T-helper 2 cell (primary cell): ENCODE measurements at places on chromosomes 2 and 18.

DNA sequence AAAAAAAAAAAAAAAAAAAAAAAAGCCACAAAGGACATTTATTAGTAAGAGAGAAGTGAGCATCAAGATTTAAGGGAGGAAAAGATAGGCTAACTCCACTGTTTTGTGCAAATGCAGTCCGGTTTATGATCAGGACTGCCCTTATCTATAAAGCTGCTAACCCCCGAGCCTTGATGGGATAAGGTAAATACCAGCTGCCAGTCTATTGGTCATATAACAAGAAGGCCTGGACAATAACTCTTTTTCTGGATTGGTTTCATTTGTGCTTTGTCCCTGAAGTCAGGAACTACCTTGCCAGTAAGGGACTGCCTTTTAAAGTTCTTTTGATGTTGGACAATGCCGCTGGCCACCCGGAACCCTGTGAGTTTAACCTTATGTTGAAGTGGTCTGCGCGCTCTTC is 15.4 kb downstream of the PTPN4 start:
- DNase-seq = no peak

DNA sequence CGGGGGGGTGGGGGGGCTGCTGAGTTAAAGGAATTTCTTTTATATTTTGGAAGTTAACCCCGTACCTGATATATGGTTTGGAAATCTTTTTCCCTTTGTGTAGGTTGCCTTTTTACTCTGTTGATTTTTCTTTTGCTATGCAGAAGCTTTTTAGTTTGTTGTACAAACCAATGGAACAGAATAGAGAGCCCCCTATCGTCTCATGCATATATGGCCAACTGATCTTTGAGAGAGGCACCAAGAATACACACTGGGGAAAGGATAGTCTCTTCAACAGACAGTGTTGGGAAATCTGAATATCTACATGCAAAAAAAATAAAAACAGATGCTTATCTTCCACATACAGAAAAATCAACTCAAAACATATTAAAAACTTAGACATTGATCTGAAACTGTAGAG is 647.8 kb upstream of the KLHL29 start:
- no peak for DNase-seq

GRCh38 chr18:45106331-45106774 is 425.7 kb downstream of the SETBP1 start:
- no peak for DNase-seq

DNA sequence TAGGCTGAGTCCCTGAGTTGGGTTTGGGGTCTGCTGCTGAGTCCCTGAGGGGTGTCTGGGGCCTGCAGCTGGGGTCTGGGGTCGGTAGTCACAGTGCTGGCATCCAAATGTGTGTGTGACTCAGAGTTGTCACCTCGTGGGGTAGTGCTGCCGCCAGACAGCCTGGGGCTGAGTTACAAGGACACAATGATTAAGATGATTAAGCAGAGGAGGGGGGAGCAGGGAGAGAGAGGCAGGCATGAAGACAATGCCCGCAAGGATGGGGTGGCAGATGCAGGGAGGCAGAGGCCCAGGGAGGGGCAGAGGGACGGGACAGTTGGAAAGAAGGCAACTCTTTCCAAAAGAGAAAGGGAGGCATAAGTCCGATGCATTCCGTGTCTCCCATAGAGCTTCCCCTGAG is 120.2 kb downstream of the CELF4 start:
- no peak for DNase-seq

- no peak for DNase-seq
Measured at GRCh38 chr2:157269922-157270321, 12.4 kb downstream of the GALNT5 start.

GRCh38 chr2:224894356-224894755 is 147.9 kb downstream of the DOCK10 start:
- DNase-seq = no peak

DNA sequence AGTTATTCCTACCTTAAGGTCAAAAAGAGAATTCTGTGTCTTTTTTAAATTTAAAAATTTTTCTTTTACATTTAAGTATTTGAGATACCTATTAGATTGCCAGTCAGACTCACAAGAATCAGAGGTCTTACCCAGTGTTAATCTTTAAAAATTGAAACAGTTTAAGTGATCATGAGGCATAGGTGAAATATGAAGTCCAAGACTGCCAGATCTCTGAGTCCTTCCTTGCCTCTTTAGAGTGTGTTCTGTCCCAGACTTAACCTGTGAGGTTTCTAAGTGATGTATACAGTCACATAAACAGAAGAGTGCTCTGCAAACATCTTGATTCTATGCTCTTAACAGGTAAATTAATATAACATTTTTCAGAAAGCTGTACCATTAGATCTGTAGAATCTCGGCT is 40.6 kb downstream of the ACTR3 start:
- DNase-seq = no peak

GRCh38 chr18:54269893-54270844 is 852 bp downstream of the POLI start:
- peak; percentile 29 for DNase-seq

GRCh38 chr18:27378431-27379095 is 193.5 kb upstream of the CHST9 start:
- no peak for DNase-seq

- DNase-seq = peak; percentile 99
Measured at GRCh38 chr18:11980494-11981191, 664 bp upstream of the IMPA2 start.

DNA sequence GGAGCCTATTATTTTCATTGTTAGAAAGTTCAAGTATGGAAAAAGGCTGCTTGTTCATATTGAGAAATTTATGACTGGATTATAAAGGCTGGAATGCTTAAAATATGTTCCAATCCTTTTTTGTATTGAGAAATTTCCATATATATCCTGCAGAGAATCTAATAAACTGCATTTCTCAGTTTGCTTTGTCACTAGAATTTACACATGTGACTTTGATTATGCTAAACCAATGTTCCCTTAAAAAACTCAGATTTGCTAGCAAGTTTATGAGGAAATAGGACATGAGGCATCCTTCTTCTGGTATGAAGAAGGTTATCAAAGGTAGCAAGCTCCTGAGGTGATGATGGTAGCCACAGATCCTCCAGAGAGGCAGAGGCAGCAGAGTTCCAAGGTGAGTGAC is 29.2 kb upstream of the DSEL start:
- no peak for DNase-seq

DNA sequence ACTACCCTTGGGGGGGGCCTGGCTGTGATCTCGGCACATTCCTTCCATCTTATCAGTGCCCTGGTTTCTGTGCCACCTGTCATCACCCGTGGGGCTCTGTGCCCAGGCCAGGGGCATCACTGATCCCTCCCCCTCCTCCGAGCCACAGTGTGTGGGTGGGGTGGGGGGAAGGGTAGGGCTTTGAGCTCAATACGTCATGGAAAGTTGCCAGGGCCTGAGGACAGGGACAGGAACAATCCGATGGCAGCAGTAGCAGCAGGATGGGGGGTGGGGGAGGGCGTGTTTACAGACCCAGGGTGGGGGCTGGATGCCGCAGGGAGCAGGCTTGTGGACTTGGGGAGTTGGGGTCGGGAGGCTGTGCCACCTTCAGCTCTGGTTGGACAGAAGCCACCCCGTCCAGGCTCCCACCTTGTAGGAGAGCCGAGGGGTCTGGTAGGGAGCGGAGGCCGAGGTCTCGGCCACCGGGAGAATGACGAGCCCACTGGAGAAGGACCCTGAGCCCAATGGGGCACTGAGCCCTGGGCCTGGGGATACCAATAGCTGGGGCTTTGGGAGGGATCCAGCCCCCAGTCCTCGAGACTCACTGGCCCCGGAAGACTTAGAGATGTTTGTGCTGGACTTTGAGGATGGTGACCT is 3.5 kb downstream of the SLC4A3 start:
- DNase-seq = no peak

DNA sequence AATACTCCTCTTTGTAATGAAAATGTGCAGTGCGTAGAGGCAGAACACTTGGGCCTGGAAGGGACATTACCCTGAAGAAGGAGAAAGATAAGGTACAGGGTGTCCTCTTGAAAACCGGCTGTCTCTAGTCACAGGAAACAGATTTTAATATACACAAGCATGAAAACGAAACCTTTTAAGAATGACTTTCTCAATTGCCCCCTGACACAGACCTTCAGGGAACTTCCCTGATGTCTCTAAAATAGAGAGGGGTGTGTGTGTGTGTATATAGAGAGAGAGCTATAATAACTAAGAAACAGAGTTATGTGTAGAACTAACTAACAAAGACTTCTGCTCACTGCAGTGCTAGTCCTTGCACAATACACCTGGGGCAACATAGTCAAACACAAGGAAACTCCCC is 780.0 kb downstream of the CNTNAP5 start:
- no peak for DNase-seq

- DNase-seq = no peak
Measured at GRCh38 chr2:67340133-67341011, 56.8 kb upstream of the ETAA1 start.

DNA sequence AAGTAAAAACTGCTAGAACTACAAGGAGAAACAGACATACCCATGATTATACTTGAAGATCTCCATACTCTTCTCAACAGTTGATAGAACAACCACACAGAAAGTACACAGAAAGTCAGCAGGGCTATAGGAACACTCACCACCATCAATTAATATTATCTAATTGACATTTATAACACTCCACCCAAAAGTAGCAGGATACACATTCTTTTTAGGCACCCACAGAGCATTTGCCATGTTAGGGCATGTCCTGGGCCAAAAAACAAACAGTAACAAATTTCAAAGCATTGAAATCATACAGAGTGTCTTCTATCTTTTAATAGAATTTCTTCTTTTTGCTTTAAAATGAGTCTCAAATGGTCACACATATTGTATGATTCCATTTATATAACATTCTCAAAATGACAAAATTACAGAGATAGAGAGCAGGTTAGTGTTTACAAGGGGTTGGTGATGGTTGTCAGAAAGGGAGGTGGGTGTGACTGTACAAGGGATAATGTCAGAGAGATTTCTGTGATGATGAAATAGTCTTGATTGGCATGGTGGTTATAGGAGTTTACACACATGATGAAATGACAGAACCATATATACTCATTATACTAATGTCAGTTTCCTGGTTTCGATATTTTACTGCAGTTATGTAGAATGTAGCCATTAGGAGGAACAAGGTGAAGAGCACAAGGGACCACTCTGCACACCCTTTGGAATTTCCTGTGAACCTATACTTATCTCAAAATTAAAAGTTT is 82.8 kb downstream of the NCK2 start:
- no peak for DNase-seq

DNA sequence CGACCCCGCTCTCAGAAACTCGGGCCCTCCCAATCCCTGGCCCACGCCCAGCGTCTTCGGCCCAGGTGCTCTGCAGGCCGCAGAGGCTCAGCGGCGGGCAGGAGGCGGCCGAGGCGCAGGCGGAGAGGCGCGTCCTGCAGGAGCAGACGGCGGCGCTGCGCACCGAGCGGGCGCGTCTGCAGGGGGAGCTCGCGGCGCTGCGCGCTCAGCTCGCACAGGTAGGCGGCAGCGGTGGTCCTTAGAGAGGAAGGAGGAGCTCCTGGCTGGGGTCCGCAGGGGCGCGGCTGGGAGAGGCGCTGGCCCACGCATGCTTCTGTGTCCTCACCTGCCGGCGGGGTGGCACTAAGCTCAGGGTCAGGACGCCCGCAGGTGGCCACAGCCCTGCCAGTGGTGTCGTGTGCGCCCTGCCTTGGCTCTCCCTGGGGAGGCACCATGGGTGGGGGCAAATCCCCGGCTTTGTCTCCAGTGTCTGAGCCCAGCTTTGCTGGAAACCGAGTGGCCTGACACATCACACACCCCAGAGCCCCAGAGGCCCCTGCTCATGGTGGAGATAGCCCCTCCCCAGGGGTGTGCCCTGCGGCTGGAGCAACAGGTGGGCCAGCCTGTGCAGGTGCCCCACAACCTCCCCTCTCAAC is 14.9 kb upstream of the SNED1 start:
- no peak for DNase-seq

- DNase-seq = no peak
Measured at GRCh38 chr2:7241041-7241745, 324.0 kb downstream of the RNF144A start.

- no peak for DNase-seq
Measured at GRCh38 chr2:149877913-149878312, 290.3 kb upstream of the MMADHC start.

- no peak for DNase-seq
Measured at GRCh38 chr18:46843372-46843771, 73.9 kb downstream of the PIAS2 start.

DNA sequence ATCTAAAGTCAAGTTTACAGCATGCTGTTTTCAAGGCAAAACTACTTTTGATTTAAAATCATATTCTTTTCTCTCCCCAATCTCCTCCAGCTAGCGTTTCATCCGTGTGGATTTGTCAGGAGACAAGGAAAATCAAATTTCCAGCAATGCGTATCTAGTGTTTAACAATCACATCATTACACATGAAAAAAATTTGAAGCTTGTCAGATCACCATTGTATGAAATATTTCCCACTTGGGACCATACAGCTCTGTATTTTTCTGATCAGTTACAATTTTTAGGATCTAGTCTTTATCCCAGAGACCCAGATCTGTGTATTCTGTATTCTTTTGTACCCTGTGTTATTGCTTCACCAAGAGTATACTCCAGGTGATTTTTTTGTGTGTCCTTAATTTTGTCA is 28.6 kb upstream of the CYP1B1 start:
- no peak for DNase-seq
